ENCODE measurements at places on chromosomes 3 and 15.
A peak's percentile ranks its signal among the peaks of the same experiment; 100 is the strongest.

DNA sequence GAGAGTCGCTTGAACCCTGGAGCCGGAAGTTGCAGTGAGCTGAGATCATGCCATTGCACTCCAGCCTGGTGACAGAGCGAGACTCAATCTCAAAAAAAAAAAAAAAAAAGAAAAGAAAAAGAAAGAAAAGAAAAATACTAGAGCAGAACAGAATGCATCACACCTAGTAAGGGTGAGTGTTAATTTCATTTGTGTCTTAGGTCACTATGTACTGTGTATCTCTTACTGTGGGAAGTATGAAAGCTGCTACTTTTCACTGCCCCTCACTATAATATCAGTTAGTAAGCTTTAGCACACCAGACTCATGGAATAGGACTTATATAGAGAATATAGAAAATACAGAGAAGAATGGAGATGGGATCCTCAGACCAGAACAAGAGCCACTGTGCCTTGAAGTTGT is 45.9 kb upstream of the RASA2 start:
- no peak for DNase-seq

- DNase-seq, result peak; percentile 74
These were observed 255.7 kb downstream of the MBNL1 start for GRCh38 chr3:152524198-152525140.

DNA sequence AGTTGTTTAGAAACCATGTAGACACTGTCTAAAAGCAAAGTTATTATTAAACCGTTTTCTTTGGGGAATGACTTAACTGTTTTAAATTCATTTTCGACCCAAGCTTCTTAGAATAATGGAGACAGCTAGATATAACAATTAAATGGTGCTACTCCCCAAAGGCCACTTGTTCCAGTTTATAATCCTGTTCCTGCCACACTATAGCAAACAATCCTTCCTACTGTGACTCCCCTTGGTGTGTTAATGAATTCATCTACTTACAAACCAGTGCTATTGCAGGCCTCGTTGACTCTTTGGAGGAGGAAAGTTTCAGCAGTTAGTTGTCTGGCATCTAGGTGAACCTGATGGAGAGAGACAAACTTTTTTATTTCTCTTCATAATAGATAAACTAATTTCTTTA is 25.2 kb upstream of the CLSTN2 start:
- no peak for DNase-seq

GRCh38 chr3:161558236-161558635 is 61.6 kb downstream of the OTOL1 start:
- no peak for DNase-seq

DNA sequence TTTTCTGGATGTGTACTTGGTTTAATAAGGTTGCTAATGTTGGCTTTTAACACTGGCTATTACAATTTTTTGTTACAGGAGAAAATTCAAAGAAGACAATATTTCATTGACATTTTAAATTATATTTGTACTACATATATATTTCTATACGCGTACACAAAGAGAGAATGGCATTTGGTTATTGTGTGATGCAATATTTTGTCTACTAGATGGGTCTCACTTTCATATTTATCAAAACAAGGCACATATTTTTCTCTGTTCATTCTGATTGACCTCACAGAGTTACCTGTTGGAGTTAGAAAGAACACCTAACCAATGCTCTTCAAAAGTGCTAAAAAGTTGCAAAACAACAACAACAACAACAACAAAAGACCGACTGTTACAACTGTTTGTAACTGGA is 50.2 kb upstream of the VGLL3 start:
- DNase-seq, result no peak

- no peak for DNase-seq
These were observed 404.1 kb downstream of the EPHB1 start for GRCh38 chr3:135199137-135199536.

DNA sequence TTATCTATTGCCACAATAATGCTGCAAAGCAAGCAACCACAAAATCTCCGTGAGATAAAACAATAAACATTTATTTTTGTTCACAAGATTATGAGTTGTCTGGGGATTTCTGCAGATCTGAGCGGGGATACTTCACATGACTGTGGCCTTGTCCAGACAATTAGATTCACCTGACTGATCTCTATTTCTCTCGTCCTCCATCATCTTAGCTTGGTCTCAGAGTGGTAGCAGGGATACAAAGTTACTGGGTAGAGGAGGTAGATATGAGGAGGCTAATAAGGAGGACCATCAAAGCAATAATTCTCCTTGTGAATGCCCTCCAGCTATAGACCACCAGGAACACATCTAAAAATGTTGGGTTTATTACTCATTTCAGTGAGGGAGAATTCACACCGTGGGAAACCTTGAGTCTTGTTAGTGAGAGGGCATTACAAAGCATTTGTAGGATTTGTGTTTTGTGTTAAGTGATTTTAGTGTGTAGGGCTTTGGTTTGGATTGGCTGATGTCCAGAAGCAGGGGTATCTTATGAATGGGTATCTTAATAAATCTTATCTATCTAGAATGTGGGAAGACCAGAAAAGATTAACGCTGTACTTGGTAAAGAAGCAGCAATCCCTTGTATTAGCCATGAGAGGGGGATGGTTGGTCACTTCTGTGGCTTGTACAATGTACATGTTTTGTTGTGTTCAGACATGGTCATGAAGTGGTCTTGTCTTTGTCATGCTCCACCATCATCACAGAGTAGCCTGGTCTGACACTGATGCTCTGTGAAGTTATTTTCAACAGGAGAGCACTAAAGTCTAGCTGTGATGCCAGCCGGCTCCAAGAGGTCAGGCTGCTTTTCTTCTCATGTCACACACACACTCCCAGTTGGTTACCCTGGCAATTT is 287.6 kb upstream of the STT3B start:
- DNase-seq, result peak; percentile 13

- peak; percentile 19 for DNase-seq
These were observed 694 bp downstream of the ABTB1 start for GRCh38 chr3:127673191-127674100.

GRCh38 chr3:157064402-157064801 is 95.5 kb downstream of the CCNL1 start:
- peak; percentile 42 for DNase-seq

DNA sequence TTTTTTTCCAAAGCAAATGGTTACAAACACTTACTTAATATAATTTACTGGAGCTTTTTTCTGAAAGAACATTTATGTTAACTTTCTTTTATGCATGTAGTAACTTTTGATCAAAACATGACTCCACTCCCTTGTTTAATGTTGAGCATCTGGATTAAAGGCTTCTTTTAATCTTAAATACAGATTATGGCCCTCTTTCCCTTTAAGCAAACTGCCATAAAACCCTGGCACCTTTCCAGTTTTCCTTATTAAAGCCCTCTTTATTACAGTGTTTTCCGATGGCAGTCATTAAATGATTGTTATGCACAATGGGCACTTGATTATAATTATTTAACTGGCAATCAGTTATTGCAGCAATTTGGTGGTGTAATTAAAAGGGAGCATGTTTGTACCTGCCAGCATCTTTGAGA is 167.0 kb downstream of the VGLL4 start:
- no peak for DNase-seq

DNA sequence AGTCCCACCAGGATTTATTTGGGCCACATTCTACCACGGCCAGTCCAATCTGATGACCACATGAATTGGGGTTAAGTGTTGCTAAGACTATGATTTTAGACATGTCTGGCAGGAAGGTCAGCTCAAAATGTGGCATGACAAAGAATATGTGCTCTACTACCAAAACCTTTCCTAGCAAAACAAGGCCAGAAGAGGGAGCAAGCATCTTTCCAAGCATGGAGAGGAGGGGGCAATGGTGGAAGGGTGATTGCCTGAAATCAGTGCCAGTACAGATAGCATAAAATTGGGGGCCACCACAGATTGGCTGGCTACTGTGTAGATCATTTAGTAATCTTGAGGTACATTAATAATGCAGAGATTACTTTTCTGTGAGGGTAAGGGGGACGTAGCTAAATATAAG is 43.2 kb downstream of the TMEM39A start:
- DNase-seq, result peak; percentile 24

DNA sequence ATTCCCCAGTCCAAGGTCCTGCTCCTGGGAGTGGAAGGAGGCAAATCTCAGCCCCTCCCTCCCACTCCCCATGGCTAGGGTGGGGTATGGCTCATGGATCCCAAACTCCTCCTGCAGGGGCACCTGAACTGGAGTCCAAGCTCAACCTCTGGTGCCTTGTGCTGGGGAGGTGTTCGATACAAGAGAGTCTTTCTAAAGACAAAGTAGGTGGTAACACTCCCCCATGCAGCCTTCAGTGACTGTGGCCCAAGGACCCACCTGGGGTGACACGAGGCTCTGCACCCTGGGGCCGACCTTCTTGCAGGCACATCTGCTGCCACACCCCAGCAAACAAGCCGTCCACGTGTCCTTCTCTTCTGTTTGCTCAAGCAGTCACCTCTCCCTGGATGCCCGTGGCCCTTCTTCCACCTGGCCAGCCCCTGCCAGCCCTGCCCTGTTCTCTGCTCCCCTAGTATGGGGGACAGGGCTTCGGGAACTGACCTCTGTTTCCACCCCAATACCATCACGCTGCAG is 36.7 kb upstream of the SLC6A11 start:
- no peak for DNase-seq

DNA sequence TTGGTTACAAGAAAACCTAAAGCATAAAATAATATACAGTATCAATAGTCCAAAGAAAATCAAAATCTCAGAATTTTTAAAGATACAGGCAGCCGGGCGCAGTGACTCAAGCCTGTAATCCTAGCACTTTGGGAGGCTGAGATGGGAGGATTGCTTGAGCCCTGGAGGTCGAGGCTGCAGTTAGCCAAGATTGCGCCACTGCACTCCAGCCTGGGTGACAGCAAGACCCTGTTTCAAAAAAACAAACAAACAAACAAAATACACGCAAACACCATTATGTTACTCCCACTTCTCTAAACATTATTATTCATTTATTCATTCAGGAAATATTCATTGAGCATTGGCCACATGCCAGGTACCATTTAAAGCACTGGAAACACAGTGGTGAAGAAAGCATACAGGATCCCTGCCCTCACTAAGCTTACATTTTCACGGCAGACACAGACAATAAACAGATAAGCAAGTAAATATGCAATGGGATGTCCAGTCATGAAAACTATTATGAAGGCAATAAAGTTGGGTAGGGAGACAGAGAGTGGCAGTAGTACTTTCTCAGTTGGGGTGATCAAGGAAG is 6.7 kb downstream of the BCL2A1 start:
- DNase-seq, result no peak

DNA sequence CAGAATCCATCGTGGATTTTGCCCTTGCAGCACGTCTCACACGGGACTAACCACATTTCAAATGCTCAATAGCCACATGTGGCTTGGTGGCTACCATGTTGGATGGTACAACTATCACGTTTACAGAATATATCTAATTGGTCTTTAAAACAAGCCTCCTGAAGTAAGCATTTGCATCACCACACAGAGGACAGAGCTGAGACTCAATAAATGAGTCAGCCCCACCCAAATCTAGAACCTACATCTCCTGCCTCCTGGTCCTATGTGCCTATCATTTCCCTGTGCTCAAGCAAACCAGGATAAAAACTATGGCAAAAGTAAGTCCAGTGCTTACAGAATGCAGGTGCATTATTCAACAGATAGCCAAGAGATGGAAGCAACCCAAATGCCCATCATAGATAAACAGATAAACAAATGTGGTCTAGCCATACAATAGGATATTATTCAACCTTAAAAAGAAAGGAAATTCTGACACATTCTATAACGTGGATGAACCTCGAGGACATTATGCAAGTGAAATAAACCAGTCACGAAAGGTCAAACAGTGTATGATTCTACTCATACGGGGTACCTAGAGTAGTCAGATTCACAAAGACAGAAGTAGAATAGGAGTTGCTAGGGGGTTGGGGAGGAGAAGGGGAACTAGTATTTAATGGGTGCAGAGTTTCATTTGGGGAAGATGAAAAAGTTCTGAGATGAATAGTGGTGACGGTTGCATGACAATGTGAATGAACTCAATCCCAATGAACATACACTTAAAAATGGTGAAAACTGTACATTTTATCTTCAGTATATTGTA is 43.9 kb downstream of the SRGAP3 start:
- peak; percentile 1 for DNase-seq

- no peak for DNase-seq
These were observed 514.5 kb downstream of the ROBO1 start for GRCh38 chr3:79253271-79253670.

GRCh38 chr15:93081399-93081798 is 7.6 kb downstream of the RGMA start:
- DNase-seq, result no peak

All from Kasumi-1 (cell line).